ENCODE measurements at places on chromosomes 4 and X.

GRCh38 chr4:148431401-148431800 lies 10.8 kb downstream of the NR3C2 start:
- no peak for DNase-seq

DNA sequence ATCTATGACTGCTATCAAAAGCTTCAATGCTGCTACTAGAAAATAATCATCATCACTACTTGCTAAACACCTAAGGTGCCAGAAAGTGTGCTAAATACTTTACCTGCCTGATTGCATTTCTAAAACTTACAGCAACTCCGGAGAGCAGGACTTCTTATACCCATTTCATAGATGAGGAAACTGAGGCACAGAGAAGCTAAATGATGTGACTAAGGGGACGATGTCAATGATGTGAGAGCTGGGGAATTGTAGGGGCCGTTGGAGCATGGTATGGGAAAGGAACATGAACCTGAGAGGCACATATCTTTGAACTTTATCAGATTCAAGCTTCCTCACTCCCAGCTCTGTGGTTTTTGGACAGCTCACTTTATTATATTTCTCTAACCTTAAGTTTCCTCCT lies 38.7 kb downstream of the CCKAR start:
- no peak for DNase-seq

- DNase-seq = no peak
These were observed 15.1 kb upstream of the ABLIM2 start for GRCh38 chr4:8173492-8174242.

- no peak for DNase-seq
These were observed 300.5 kb downstream of the FGF13 start for GRCh38 chrX:138411048-138411447.

DNA sequence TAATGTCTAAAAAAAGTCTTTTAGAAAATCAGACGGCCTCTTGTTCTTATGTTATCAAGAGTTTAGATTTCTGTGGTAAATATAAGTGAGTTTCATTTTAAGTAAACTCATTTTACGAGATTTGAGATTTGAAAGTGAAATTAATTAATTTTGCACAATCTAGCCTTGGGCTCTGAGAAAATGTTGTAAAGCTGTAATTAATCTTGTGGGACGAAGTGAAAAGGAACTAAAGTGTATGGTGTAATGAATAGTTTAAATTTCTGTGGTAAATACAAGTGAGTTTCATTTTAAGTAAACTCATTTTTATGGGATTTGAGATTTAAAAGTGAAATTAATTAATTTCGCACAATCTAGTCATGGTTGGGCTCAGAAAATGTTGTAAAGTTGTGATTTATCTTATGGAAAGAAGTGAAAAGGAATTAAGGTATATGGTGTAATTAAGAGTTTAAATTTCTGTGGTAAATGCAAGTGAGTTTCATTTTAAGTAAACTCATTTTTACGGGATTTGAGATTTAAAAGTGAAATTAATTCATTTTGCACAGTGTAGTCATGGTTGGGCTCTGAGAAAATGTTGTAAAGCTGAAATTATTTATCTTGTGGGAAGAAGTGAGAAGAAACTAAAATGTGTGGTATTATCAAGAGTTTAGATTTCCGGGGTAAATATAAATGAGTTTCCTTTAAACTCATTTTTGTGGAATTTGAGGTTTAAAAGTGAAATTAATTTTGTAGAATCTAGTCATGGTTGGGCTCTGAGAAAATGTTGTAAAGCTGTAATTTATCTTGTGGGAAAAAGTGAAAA lies 1.6 kb downstream of the SCML1 start:
- no peak for DNase-seq

GRCh38 chr4:8676676-8677075 lies 84.1 kb downstream of the CPZ start:
- no peak for DNase-seq

GRCh38 chrX:56762220-56762619 lies 33.2 kb downstream of the NBDY start:
- no peak for DNase-seq

DNA sequence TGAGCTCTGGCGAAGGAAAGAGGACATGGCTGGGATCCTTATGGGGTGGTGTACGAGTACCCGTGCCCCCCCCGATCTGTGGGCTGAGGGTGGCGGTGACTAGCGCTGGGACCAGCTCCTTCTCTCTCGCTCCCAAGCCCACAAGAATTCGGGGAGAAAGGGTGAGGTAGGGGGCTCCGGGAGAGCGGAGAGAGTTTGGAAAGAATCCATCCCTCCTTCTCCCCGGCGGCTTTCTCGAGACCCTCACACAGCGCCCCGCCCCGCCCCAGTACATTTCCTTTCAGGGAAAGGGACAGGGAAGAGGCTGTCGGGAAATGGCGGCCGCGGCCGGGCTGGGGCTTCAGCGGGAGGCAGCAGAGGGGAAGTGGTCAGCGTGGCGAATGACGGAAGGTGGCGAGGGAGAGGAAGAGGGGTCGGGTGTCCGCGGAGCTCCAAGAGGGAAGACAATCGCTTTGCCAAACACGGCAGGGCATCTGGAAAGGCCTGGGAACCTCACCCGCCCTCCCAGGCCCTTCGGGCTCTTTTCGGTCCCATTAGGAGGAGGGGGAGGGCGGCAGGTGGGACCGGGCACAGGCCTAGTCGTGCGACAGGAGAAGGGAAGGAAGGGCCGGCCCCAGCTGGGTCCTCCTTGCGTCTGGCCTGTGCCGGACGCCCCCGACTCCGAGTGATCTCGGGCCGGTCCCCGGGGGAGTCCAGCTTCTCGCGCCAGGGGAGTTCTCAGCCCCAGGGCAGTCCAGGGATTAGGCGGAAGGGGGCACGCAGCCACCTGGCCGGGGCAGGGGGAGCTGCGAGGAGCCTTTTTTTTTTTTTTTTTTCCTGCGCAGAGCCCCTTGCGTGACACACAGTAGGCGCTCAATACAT lies 10.2 kb downstream of the HNRNPH2 start:
- no peak for DNase-seq

DNA sequence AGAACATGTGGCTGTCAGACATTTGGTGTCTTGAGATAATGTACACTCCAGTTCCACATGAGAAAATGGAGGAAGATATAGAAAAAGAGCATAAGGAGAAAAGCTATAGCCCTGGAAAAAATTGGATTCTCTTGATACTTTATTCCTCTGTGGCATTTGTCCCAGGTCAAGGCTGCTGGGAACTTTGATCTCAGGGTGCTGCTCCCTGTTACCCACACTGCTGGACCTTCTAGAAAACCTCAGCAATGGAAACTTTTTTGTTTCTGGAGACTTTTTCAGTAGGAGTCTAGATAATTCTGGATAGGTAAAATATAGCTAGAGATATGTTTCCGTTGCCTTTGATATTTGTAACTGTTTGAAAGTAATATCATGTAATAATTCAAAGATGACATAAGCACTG lies 11.1 kb downstream of the ADH1C start:
- no peak for DNase-seq

GRCh38 chrX:153924149-153924861 lies 1.8 kb downstream of the ARHGAP4 start:
- peak; percentile 45 for DNase-seq

- DNase-seq = no peak
These were observed 446.2 kb downstream of the RAPGEF2 start for GRCh38 chr4:159549098-159549518.

GRCh38 chrX:13130816-13131215 lies 86.4 kb upstream of the FAM9C start:
- DNase-seq = no peak

DNA sequence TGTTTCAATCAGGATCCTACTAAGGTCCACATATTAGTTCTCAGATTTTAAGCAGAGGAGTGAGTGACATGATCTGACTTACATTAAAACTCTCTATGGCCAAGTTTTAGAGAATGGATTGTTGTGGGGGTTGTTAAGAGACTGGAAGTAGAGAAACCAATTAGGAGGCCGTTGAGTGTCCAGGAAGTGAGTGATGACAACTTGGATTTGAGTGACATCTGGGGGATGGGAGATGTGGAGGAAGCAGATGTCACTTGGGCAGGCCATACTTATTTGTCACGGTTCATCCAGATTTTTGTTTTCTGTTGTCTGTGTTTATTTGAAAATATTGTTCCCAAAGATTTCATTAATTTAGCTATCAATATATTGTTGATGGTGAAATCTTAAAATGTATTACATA lies 28.3 kb downstream of the ADD1 start:
- no peak for DNase-seq

DNA sequence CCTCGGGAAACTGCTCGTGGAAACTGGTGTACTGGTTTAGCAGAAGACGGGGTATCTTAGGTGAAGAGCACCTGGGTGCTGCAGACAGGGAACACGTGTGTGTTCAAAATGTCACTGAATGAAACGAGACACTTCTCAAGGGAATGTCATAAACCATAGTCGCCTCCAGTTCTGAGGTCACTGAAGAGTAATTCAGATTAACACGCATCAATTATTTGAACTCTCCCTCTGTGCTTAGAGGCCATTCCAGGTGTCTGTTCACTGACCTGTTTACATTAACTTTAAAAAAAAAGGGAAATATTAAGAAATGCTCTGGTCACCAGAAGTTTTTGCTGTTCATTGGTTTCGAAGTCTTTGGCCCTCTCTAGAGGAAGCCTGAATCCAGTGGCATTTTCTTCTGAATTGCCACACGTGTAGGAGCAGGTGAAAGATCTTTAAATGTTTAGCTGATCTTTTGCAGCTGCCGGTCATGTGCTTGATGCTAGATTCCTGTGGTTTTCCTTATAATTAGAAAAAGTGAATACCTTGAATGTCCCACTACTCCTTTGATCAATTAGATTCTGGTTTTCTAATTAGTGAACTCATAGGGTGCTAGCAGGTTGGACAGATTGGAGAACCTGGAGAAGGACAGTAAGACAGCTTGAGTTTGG lies 330.5 kb downstream of the ARHGAP10 start:
- DNase-seq = no peak

GRCh38 chr4:4607336-4608213 lies 65.7 kb upstream of the STX18 start:
- no peak for DNase-seq

GRCh38 chr4:170414961-170415360 lies 325.2 kb upstream of the AADAT start:
- DNase-seq = no peak

DNA sequence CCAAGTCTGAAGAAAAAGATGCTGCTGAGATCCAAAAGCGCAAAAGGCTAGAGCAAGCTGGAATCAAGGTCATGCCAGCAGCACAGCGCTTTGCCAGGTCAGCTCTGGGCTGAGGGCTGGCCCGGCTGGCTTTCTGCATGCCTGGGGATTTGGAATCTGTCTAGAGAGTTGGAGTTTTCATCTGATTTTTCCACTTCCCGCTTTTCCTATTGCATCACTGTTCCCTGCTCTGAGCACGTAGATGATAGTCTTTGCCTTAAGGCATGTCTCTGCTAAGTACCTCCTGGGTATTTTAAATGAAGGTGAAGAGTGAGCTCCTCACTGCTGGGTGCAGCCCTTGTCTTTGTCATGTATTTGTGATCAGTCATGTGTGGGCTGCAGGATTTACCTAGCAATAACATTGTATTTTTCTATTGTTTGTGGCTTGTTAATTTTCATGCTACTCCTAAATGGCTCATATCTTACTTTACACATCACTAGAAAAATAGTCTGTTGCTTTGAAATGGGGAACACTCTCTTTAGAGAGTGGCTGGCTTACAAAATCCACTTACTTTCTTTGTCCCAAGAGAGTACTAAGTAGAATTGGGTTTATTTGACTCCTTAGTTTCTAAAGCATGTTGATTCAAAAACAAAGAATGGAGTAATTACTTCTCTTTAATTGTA lies 82.8 kb downstream of the LIMCH1 start:
- peak; percentile 74 for DNase-seq

DNA sequence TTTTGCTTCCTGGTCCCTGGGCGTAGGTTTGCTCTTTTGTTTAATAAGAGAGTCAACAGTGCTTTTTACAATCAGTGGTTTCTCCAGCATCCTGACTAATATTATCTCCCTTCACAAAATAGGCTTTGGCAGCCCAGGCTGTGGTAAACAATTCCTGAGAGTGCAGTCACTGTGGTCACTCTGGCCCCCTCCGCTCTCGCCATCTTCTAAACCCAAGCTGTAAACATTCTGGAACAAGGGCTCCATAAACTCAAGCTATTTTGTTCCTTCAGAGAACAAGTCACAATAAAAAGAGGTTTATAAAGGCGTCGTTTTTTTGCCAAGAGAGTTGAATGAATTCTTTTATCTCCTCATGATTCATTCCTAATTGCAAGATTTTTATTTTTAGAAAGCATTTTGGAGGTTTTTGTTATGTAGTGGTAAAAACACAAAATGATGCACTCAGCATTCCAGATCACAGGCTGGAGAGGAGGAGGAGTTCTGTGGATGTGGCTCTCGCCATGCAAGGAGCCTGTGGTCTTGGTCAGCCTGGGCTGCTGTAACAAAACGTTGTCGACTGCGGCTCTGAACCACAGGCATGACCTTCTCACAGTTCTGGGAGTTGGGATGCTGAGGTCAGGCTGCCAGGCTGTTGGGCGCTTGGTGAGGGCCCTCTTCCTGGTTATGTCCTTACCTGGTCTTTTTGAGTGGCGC lies 486.4 kb upstream of the FAT1 start:
- DNase-seq = no peak

- DNase-seq = no peak
These were observed 77.9 kb downstream of the BTC start for GRCh38 chr4:74716436-74716765.

GRCh38 chr4:114423582-114423981 lies 175.0 kb upstream of the UGT8 start:
- DNase-seq = no peak

- no peak for DNase-seq
These were observed 5.0 kb downstream of the FGF2 start for GRCh38 chr4:122831515-122832196.

DNA sequence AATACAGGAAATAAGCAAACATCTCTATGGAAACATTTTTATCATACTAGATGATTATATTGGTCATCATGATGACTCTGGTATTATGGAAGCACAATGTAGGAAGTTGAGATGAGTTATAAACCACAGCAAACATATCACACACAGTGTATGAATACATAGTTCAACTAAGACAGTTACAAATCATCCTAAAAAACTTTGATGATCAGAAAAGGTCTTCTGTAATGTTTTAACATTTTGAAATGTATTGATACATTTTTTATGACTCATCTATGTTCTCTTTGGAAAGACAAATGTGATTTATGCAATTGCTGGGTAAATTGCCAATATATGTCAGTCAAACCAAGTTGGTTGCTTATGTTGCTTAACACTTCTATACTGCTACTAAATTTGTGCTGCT lies 4.8 kb downstream of the CXCL3 start:
- DNase-seq = no peak

DNA sequence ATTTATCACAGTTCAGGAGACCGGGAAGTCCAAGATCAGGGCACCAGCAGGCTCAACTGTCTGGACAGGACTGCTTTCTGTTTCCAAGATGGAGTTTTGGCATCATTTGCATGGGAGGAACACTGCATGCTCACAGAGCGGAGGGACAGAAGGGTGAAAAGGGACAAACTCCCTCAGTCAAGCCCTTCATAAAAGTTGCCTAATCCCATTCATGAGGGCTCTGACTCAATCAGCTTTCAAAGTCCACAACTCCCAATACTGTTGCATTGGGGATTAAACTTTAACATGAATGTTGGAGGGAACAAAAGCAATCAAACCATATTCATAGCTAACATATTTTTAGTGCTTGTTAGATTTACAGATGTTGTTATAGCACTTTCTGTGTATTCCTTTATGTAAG lies 158.9 kb upstream of the MAD2L1 start:
- no peak for DNase-seq

All from NCI-H2081 (cell line).